ENCODE measurements at places on chromosomes 7 and 10.

DNA sequence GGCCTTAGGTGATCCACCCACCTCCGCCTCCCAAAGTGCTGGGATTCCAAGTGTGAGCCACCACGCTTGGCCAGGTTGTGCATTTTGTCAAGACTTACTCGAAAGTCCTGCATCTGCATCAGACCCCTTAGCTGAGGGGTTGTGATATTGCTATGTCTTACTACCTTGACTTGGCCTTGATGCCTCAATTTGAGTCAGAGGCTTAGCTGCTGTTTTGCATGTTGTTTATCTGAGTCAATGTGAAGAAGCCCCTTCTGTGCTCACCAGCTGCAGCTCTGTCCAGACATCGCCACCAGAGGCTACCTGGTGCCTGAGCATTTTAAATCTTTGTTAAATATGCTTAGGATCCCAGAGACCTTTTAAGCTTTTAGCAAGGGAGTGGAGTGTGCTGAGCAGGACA, 18.1 kb downstream of the UBE2D4 start:
- DNase-seq: no peak

GRCh38 chr10:79488870-79489269, 23.5 kb upstream of the EIF5AL1 start:
- no peak for DNase-seq

DNA sequence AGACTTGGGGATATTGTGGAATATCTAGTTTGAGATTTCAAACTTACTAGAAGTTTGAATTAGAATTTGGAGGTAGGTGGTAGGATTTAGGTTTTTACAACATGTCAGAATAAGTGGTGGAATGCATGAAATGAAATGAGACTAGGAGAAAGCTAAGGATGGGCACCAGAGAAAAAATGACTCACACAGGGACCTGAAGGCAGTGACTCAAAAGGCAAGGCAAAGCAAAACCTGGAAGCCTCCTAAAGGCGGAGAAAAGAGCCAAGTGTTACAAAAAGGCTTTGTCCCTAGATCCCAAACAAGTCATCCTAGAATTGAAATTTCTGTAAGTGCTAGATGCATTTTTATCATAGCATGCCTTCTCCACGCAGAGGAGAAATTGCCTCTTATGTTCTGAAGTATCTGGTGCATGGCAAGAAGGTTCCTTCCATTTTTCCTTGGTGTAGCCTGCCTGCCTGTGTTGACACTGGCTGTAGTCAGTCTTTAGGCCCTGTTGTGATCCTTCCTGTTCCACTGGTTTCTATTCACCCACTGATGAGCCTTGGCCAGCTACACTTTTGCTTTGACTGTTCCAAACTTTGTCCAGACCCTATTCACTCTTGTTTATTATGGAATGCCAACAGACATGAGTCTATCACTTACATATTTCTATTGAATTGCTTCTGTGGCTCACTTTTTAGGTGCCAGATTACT, 109.3 kb downstream of the ETV1 start:
- no peak for DNase-seq

DNA sequence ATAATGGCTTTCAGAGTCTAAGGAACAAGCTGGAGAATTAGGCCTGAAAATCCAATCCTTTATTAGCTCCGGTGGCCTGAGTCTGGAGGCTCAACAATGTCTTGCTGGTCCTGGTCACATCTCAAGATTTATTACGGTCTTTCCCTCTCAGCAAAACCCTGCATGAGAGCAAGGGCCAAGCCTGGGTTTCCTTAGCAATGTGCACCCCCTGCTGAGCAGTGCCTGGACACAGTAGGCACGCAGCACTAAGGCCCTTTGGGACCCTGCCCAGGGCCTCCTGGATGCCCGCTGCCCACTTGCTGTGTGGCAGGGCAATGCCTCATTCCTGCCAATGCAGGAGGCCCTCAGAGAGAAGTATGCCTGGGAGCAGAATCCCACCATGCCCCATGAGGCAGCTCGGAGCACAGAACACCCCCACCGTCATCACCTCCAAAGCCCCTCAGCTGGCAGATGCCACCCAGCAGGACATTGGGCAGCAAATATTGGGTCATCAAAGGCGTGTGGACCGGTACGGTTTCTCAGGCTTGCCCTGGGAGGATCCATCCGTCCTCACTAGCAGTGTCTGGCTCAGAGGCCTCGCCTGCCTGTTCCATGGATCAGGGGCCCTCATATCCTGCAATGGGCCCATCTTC, 156.4 kb downstream of the OAT start:
- DNase-seq: no peak

GRCh38 chr10:31075881-31076609, 44.4 kb upstream of the ZNF438 start:
- DNase-seq: no peak

GRCh38 chr10:28248092-28248491, 54.8 kb downstream of the MPP7 start:
- DNase-seq: no peak

- DNase-seq: no peak
Measured at GRCh38 chr7:33177876-33178275, 48.5 kb downstream of the BBS9 start.

GRCh38 chr10:89030791-89031190, 40.2 kb downstream of the FAS start:
- DNase-seq: no peak

DNA sequence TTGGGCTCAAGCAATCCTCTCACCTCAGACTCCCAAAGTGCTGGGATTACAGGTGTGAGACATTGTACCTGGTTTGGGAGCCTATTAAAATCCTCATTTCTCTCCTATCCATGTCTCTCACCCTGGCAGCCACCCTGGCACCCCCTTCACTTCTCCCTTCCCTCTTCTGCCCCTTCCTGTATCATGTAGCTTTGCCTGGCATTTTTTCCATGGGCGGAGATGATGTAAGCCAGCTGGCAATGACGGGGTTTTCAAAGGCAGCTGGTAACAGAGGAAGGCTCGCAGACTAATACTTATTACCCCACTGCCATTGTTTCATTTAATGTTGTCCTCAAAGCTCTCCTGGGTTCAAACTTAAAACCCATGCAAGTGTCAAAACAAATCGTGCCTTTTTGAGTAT, 61.9 kb downstream of the RGS10 start:
- no peak for DNase-seq

DNA sequence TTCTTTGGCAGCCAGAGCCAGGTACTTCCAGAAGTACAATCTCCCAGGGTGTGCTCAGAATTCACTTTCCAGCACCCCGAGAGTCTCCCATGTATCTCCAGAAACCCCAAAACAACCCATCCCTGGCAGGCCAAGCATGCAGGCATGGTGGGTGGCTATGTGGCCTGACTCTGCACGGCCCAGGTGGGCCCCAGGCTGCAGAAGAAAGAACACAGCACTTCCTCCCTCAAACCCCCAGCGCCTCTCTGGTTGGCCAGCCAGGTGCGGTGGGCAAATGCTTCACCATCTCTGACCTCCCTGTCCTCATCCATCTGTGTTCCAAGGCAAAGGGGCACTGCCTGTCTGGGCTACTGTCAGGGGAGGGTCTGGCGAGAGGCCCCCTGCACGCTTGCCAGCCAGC, 100.3 kb downstream of the MKI67 start:
- no peak for DNase-seq

- DNase-seq: no peak
Measured at GRCh38 chr10:132394936-132395703, 1.9 kb upstream of the PWWP2B start.

DNA sequence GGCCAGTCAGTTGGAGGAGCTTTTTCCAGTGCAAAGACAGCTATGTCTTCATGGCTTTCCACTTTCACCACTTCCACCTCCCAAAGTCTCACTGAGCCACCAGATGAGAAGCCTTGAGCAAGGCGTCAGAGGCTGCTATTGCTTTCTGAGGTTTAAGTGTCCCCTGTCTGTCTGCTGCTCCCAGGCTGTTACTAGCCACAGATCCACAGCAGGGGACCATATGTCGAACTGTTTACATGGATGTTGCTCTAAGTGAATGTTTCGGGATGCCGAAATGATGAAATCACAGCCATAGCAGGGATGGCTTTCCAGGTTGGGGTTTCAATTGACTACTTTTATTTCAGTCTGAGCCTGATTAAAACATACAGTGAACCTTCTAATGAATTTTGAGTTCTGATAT, 88.5 kb downstream of the AVL9 start:
- no peak for DNase-seq

GRCh38 chr7:33760834-33761233, 144.5 kb upstream of the BMPER start:
- no peak for DNase-seq

- DNase-seq: no peak
Measured at GRCh38 chr7:85424298-85424697, 237.4 kb upstream of the SEMA3D start.

DNA sequence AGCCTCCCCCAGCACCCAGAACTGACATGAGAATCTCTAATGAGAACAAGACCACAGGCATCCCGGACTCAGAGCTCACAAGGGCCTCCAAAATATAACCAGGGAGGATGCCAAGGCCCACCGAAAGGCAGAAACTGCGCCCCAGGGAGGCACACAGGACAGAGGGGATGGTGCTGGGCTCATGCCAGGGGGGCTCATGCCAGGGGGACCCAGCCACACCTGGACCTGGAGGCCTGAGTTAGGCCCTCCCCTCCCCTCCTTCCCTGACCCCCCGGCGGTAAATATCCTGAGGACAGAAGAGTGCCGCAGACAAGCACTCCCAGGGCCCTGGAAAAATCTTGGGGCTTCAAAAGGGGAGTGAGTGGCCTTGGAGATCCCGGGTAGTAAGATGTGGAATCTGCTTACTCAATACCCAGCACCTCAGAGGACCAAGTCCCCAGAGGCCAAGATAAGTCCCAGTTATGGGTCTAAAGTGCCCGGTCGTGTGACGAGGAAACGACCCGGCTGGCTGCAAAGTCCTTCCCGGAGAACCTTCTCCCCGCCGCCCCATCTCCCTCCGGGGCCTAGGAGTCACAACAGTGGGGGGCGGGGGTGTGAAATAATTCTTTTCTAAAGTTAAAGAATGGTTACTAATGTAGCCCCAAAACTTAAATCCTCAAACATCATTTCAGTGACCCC, 11.9 kb downstream of the PDGFA start:
- DNase-seq: no peak

- no peak for DNase-seq
Measured at GRCh38 chr10:127564644-127565043, 15.5 kb downstream of the NPS start.

DNA sequence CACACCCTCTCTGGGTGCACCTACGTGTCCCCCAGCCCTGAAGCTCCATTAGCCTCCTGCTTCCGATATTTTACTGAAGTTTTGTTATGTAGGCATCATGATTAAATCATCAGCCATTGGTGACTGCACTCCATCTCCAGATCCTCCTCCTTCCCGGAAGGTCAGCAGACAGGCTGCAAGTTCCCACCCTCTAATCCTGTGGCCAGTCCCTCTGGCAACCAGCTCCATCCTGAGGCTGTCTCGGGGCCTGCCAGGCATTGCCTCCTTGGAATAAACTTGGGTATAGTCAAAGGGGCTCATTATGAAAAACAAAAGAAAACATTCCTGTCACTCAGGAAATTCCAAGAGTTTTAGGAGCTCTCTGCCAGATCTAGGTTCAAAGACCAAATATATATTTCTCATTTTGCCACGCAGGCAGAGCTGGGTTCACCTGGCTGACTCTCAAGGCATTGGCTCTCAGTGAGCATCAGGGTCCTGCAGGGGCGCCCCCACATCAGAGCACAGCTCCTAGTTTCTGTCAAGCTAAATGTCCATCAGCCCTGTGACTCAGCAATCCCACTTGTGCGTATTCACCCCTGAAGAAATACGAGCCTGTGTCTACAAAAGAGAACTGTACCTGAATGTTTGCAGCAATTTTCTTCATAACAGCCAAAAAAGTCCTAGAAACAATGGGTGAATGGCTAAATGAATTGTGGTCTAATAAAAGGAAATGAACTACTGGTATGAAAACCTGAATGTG, 27.4 kb upstream of the TMEM72 start:
- no peak for DNase-seq

DNA sequence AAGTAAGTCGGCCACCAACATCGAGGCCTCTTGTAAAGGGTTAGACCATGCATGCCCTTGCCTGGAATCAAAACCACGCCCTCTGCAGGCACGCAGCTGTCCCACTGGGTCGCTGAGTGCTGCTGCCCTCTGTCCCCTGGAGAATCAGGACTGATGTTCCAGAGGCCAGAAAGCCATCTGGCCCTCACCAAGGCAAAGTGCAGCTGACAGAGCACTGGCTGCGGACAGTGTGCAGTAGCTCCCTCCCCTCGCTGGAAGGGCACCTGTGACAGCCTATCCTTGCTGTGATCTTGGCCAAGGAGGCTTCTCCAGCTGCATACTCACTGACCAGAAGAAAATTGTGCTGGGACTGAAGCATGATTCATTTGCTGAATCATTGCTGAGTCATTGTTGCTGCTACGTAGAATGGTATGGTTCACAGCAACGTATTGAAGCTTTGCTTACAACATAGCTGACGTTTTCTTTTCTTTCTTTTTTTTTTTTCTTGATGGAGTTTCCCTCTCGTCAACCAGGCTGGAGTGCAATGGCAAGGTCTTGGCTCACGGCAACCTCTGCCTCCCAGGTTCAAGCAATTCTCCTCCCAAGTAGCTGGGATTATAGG, 30.4 kb downstream of the DDC start:
- DNase-seq: no peak

DNA sequence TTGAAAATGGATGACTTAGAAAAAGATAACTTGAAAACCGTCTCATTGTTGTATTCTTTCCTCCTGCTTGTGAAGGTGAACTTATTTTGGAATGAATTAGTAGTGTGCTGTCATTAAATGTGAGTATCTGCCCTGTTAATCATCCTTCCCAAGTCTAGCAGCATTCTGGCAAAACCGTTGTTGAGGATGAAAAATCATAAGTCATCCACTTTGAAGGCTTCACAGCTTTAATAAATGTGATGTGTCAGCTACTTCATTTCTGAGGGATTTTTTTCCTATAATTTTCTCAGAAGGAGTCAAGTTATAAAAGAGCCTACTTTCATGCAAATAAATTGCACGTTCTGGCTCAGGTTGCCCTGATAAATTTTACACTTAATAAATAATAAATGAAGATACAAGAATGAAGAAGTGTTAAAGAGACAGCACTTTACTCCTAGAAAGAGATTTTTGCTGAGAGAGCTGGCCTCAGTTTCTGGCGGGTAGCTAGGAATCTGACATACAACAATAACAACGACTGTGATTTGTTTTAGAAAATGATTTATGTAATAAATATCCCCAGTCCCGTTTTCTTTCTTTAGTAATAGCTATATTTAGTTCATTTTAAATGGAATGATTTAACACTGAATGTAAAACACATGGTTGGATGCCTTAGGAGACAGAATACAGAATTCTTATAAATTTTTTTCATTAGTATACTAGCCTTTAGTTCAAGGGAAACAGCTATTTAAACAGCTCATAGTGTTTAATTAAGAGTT, 516.5 kb upstream of the KLF6 start:
- DNase-seq: no peak

DNA sequence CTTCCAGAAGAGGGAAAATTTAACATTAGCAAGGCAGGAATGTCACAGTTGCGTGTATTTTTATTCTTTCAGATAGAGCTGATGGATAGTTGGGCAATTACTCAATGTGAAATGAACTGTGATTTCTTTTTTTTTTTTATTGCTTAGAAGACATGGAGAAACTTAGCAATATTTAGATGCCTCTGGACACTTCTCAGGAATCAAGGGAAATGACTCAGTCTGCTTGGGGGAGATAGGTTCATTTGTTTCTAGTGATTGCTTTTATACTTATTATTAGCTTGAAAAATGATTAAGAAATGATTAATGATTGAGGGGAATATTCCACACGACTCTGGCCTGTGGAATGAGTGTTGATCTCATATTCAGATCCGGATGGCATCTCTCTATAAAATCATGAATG, 33.1 kb upstream of the TBX20 start:
- DNase-seq: no peak
